ENCODE measurements at places on chromosomes 2 and 18.
A peak's percentile ranks its signal among the peaks of the same experiment; 100 is the strongest.

DNA sequence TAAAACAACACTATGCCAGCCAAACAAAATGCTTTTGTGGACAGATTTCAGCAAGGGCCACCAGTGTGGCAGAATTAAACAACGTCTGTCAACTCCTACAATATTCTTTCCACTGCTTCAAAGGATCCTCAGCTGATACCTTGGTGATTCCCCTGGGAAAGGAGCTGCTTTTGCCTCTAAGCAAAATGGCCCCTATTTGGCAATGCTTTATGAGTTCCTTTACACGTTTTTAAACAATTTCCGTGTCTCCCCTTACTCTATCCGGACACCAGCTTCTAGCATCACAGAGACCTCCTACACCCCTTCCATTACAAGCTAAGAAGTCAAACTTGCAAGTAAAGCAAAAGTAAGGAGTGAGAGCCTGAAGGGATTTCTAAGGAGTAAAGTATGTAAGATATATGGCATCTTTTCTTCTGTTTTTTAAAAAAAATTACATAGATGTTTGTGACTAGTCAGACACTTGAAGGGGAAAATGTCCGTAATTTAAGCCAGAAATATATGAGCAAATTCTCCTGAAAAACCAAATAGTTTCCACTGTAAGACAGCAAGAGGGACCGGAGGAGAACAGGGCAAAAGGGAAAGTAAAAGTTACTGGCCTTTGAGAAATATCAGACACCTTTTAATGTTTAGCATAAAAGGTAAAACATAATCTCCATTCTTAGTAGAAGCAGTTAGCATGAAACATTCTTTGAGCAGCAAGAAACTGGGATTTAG, 1.9 kb downstream of the SOS1 start:
- no peak for DNase-seq

GRCh38 chr2:217371781-217372213, 511.9 kb upstream of the TNP1 start:
- no peak for DNase-seq

- no peak for DNase-seq
Observed at GRCh38 chr2:138718405-138718804, 61.8 kb downstream of the NXPH2 start.

DNA sequence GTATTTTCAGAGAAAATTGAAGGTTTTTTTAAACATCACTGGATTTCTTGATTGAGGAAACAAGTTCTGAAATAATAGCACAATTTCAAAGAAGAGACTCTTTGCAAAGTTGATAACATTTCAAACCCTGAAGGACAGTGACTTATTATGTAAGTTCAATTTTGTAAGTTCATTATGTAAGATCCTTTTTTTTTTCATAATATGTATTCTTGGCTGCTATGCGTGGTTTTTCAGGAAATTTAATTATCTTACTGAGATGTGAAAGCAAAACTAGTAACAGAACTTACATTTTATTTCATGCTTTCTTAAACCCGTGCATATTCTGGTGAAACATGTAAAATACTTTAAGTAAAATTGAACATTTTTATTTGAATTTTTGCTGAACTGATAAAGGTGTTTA, 65.4 kb downstream of the RIF1 start:
- no peak for DNase-seq

- no peak for DNase-seq
Observed at GRCh38 chr2:41026613-41027012, 574.7 kb upstream of the SLC8A1 start.

GRCh38 chr2:88751768-88752167, 60.3 kb downstream of the RPIA start:
- no peak for DNase-seq

- no peak for DNase-seq
Observed at GRCh38 chr18:22838639-22839277, 94.4 kb upstream of the RBBP8 start.

DNA sequence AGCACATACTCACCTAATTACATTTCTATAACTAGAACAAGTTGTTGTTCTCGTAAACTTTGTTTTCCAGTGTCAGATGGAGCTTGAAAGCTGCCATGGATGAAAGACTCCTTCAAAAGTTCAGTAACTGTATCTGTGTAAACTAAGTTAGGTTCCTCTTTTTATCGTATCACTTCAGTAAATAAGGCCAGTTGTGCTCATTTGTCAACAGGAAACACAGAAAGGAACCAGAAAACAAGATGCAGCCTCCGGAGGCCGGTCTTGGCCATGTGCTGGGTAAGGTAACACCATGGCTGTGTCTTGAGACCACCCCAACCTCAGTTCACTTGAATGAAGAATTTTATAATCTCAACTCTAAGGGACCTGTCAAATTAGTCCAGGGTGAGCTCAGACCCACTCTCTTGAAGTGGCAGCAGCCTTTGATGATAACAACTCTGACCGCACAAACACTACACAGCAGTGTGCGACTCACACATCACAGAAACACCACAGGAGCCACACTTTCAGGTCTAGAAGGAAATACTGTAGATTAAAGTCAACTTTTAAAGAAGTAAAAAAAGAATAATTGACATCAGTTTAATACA, 213.8 kb downstream of the AFF3 start:
- DNase-seq, result no peak

DNA sequence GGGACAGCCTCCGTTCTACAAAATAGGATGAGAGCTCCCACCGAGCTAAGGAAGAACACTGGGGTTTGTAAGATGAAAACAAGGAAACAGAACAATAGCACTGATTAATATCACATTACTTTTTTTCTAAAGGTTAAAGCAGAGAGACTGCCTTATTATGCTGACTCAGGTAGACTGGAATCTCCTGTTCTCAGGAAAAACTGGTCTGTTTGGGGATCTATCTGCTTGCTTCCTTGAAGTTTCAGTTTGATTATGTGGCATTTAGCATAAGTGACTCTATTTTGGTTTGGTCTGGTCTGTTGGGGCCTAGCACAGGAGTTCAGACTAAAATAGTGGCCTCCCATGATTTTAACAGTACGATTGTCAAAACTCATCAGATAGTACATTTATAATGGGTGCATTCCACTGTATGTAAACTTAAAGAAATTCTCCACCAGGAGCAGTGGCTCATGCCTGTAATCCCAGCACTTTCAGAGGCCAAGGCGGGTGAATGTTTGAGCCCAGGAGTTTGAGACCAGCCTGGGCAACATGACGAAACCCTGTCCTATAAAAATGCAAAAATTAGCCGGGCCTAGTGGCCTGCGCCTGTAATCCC, 64.1 kb upstream of the NDUFV2 start:
- DNase-seq, result no peak

GRCh38 chr2:46067501-46068305, 229.5 kb upstream of the EPAS1 start:
- DNase-seq, result no peak

GRCh38 chr2:119638685-119639554, 40.1 kb upstream of the TMEM177 start:
- no peak for DNase-seq

GRCh38 chr2:85437488-85438200, 19.1 kb downstream of the SH2D6 start:
- peak; percentile 61 for DNase-seq

GRCh38 chr18:44724105-44724778, 43.6 kb downstream of the SETBP1 start:
- no peak for DNase-seq

GRCh38 chr2:19611491-19612332, 253.3 kb upstream of the OSR1 start:
- DNase-seq, result no peak

- no peak for DNase-seq
Observed at GRCh38 chr2:73746015-73746876, 9.1 kb upstream of the TPRKB start.

- DNase-seq, result no peak
Observed at GRCh38 chr2:64393383-64394010, 60.5 kb upstream of the LGALSL start.

DNA sequence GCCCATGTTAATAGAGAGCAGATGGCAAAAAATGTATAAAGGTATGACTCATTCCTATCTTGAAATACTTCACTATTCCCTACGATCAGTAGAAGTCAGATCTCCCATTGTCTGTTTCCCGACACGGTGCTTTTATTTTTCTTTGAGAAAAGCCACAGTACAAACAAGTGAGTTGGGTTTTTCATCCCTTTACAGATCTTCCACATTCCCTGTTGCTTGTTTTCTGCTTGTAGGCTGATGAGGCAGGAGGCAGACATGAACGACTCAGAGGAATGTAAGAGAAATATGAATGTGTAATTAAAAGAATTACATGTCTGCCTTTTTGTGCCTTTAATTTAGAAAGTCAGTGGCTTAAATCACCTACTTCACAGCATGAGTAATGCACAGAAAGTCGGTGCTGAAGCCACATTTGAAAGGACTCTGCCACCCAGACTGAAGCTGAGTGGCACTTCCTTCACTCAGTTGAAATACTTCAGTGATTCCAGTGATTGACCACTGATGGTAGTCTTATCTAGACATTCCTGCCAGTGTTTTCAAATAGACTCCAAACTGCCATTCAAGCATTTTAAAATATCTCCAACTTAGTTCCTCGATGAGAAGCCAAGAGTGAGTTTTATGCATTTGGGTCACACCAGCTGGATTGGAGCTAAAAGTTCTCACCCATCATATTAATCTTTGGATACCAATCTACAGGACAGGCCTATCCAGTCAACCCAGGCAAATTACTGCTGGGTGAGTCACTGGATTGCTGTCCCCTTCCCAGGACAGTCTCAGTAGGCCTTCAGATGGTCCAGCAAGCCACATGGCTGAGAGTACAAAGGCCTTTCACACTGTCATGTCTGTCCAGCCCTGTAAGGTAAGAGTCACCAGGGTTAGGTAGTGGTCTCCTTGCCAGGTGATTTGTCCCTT, 79.0 kb downstream of the COLEC12 start:
- DNase-seq, result no peak

GRCh38 chr2:86446060-86446459, 4.9 kb downstream of the KDM3A start:
- DNase-seq, result no peak

- DNase-seq, result no peak
Observed at GRCh38 chr2:190815226-190815625, 65.4 kb upstream of the GLS start.

GRCh38 chr18:60826346-60826745, 453.8 kb upstream of the MC4R start:
- no peak for DNase-seq

DNA sequence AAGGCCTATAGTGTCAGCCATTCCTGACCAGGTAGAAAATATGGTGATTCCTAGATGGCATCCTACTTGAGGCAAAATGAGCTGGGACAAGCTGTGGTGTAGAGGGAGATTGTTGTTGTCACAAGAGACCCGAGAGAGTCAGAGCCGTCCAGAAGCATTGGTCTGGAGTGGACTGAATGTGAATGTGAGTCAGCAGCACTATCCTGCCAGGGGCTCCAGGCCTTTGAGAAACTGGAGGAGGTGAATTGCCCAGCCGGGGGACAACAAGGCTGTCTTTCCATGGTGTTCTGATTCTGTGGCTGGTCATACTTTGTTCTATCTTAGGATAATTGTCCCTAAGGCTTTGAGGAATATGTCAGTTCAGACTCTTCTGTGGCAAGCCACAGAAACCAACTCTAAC, 29.4 kb upstream of the EIF2AK3 start:
- DNase-seq, result no peak

DNA sequence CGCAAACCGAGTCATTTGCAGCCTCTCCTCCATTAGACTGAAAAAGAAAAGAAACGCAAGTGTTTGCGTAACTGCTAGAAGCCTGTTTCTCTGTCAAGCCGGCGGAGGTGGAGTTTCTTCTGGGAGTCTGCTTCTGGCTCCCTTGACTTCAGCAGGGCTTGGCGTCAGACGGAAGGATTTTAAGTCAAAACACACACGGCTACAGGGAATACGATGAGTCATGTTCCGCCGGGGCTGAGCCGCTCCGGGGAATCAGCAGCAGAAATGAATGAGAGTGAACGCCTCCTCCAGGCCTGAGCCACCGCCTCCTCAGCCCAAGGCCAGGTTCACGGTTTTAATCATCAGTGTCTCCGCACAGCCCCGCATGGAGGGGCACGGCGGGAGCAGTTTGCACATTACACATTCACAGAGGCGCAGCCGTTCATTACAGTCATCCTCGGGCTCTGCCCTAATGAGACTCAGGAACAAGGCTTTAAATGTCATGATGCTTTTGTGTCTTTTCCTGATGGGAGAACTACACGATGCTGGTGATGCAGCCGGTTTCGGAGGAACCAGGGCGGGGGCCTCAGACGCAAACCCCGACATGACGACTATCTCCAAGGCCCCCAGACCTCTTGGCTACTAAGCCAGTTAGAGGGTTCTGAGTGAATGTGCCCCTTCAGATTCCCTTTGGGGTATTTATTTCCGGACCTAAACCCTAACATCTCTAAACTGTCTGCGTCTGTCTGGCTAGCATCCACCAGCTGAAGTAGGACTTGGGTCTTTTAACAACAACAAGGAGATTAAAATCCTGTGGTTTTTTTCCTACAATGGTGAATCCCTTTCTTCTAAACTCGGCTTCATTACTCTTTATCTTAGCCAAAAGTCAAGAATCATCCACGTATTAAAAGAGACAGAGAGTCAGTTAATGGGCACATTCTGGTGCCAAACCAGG, 11.1 kb upstream of the SCG2 start:
- no peak for DNase-seq

DNA sequence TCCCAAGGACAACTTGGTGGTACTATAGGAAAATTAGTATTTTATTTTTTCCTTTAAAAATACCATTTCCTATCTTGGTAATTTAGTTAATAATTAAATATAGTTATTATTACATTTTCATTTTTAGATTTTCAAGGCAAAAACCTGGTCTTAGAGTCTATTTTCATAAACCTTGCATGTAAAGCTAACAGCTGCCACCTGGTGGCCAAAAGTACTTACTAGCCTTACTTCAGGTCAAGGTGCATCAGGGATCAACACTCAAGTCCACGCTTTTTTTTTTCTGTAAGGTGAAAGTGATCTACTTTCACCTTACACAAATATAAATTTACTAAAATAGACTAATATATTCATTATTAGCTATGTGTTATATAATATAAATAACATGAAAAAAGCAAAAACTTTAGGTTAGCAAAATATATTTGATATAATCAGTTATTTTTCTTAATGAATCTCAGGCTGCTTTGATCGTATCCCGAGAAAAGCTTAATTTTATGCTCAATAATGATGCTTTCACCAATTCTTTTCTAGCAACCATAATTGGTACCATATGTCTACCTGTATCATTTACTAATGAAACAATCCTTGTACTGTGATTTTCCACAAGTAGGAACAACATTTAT, 62.5 kb downstream of the RELCH start:
- DNase-seq, result peak; percentile 62

Measured in T follicular helper cell (primary cell).